ENCODE measurements at places on chromosomes 7 and 10.

- no peak for DNase-seq
Observed at GRCh38 chr7:148483515-148484308, 106.9 kb upstream of the C7orf33 start.

DNA sequence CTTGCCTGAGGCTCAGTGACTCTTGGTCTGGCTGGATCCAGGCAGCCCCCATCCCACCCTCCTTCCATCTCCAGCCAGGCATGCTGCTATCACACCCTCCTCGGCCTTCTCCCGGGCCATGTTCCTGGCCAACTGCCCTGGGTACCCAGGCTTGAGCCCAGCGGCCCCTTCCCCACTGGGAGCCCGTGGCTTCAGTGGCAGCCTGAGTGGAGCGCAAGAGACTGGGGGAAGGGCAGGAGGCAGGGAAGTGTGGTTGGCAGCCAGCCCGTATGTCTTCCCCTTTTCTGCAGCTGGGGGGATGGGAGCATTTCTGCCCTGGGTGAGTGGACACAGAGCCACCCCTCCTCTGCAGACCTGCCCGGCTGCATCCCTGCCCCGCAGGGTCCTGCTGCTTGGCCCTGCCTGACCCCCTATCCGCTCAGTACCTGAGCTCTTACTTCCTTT lies 148.5 kb downstream of the ARHGAP22 start:
- DNase-seq: peak; percentile 79

GRCh38 chr7:125326666-125327255 lies 397.1 kb upstream of the POT1 start:
- no peak for DNase-seq

GRCh38 chr7:135942614-135943013 lies 34.5 kb downstream of the MTPN start:
- DNase-seq: no peak

GRCh38 chr7:25186436-25186835 lies 41.9 kb downstream of the NPVF start:
- no peak for DNase-seq

GRCh38 chr7:64562256-64562625 lies 630 bp downstream of the ZNF680 start:
- no peak for DNase-seq

Measured in lower lobe of right lung (tissue), 2 donors.